ENCODE measurements at places on chromosomes 11 and 22. TPM values are rescaled to one million over a fixed set of nuclear protein-coding genes. Genes with fewer than 3 reads are reported as not detected.
A peak's percentile ranks its signal among the peaks of the same experiment; 100 is the strongest.

OSBP2 gene
- 25.9 TPM for total RNA-seq

CCDC89 gene
- total RNA-seq, result 1.9 TPM

TRIM3 gene
- total RNA-seq, result 13.0 TPM

OR5T3 gene
- not detected for total RNA-seq

PAMR1 gene
- total RNA-seq, result 20.2 TPM

INCENP gene
- 7.3 TPM for total RNA-seq

KCTD14 gene
- total RNA-seq, result 13.3 TPM

OR52I1 gene
- not detected for total RNA-seq

LIPT2 gene
- 3.7 TPM for total RNA-seq

DNA sequence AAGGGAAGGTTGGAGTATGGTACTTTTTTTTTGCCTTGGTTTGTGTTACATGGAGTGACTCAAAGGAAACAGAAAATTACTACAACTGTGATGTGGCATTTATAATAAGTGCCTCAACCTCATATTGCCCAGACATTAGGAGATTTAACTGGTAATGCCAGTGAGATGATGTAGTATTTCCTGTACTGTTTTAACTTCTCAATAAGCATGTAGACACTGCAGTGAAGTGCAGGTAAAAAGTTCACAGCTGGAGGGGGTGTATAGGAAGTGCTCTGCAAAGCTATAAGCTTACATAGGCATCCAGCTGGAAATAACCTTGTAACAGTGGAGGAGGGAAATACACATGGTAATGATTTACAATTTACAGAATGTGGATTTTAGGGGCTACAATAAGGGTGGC, 138.2 kb upstream of the MTMR2 start:
- no peak for DNase-seq

DNA sequence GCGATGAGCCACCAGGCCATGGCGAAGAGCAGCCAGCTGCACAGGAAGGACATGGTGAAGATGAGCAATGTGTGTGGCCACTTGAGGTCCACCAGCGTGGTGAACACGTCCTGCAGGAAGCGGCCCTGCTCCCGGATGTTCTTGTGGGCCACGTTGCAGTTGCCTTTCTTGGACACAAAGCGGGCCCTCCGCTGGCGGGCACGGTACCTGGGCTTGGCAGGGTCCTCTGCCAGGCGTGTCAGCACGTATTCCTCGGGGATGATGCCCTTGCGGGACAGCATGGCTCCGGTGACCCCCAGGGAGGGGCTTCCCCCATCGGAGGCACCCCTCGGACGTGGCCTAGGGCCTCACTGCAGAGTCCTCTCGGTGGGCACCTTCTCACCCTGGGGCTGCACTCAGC, 648 bp downstream of the KCNJ11 start:
- DNase-seq, result no peak

DNA sequence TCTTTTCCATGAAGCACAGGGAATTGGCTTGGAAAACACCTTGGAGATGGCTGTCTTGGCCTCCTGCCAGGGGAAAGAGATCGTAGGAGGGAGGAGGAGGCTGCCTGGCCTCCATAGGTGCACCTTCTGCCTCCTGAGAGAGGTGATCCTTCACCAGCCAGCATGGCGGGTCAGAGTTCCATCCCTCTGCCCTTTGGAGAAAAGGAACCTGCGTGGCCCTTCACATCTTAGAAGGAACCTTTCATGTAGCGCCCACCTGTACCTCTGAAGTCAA, 58.2 kb upstream of the DRD2 start:
- DNase-seq, result no peak

GRCh38 chr11:40924915-40925314, 534.5 kb downstream of the LRRC4C start:
- DNase-seq, result no peak

GRCh38 chr11:1440066-1440465, 46.5 kb downstream of the MOB2 start:
- no peak for DNase-seq

DNA sequence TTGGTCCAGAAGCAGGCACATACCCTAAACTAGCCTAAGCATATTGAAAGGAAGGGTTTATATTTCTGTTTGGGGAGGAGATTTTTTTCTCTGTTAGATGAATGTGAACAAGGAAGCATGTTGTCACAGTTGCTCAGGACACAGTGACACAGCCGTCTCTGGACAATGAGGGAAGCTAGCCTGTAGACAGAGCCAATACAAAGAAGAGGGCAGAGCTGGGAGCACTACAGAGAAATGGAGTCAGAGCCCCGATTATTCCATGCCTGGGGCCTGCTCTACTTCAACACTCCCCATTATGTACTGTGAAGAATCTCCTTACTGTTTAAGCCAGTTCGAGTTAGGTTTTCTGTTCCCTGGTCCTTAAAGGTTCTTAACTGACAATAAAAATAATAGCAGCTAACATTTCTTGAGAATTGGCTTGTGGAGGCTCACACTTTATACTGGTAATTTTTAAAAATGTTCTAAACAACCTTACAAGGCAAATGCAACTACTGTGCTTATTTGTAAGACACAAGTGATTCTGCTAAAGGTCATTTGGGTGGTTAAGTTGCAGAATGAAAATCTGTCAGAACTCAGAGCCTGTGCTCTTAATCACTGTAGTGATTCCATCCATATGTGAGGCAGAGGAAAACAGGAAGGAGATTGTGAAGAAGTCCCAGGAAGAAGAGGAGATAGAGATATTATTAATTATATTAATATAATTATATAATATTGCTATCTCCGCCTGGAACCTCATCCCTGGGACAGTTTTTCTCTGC, 58.8 kb upstream of the RRAS2 start:
- DNase-seq, result no peak

- DNase-seq, result no peak
Measured at GRCh38 chr11:10969387-10969786, 111.5 kb upstream of the ZBED5 start.

- peak; percentile 90 for DNase-seq
Measured at GRCh38 chr22:18044548-18045271, 20.3 kb upstream of the MICAL3 start.

DNA sequence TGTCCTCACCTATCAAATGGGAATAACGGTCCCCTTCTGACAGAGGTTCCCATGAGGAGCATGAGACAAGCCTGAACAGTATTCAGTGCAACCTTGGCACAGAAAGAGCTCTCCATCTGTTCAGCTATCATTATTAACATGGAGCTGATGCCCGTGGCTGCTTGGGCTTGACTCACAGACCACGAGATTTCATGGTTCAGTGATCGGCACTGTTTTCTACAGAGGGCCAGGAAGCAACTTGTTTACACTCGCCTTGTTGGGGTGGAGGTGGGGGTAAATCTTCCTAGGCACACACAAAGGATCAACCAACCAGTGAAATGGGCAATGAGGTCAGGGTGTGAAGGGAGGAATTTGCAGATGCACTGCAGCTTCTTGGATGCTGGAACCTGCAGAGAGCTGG, 88.2 kb downstream of the CWC15 start:
- DNase-seq, result no peak

- no peak for DNase-seq
Measured at GRCh38 chr11:65591939-65592857, 3.4 kb downstream of the KCNK7 start.

GRCh38 chr22:24504540-24504939, 9.4 kb downstream of the UPB1 start:
- no peak for DNase-seq

- DNase-seq, result no peak
Measured at GRCh38 chr11:69445131-69445470, 36.4 kb upstream of the LINC01488 start.

GRCh38 chr11:11396301-11397035, 43.4 kb upstream of the CSNK2A3 start:
- no peak for DNase-seq

DNA sequence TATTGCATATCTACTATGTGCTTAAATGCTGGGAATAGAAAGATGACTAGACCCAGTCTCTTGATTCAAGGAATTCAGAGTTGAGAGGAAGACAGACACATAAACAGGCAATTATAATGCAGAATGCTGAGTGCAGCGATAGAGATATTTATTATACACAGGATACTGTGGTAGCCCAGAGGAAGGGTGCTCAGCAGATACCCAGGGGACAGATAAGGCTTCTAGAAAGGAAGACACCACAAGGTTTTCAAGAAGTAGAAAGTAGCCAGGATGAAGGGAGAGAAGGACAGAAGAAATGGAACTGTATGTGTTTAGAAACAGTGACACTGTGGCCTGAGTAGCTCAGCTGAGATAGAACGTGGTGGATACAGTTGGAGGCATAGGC, 79.4 kb upstream of the NNMT start:
- no peak for DNase-seq

- no peak for DNase-seq
Measured at GRCh38 chr11:65593518-65594414, 1.8 kb downstream of the KCNK7 start.

- no peak for DNase-seq
Measured at GRCh38 chr11:36363361-36364268, 67.5 kb downstream of the PRR5L start.
